Stimulated activated CD4-positive, alpha-beta T cell treated with anti-CD3 and anti-CD28 coated beads, TNF-alpha, amount 100 ng/mL, for 1 hour (primary cell): ENCODE measurements at places on chromosomes 16 and 17.

DNA sequence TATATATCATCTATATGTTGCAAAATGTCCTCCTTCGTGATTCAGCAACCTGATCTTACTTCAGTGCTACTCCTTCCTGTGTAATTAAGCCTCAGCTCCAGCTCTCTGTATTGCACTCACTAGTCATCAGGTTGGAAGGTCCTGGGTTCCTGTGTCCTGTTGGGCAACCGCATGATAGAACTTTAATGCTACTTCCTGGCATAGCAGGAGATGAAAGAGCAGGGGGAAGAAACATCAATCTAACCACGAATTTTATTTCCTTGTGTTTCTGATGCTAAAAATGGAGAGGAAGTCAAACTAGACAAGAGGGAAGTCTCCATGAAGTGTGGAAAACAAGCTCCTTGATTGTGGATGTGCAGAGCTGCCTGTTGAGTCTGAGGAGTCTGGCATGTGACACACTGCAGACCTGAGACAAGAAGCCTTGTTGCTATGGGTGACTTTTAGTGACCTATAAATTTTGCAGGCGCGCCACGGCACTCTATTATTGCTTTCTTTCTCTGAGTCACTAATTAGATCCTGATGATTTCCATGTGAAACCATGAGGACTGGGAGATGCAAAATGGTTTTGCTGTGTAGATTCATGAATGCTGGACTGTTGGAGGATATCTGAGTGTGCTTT lies 25.6 kb downstream of the IGSF6 start:
- no peak for DNase-seq

DNA sequence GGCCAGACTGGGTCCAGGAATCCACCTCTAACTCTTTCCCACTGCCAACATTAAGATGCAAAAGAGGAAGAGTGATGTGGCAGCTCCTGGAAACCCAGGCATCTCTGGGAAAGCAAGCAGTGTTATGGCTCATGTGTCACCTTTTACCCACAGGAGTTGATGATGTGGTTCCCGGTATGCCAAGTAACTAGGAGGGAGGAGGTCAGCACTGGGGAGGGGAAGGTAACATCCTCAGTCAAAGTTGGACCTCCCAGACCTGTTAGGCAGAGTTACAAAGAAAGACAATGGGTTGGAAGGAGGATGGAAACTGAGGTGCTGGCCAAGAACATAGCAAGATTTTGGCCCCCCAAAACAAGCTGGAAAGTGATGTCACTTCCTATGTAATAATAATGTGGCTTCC lies 11.4 kb downstream of the KRABD2 start:
- no peak for DNase-seq

- no peak for DNase-seq
Observed at GRCh38 chr16:66502020-66502913, 47.7 kb downstream of the TK2 start.

DNA sequence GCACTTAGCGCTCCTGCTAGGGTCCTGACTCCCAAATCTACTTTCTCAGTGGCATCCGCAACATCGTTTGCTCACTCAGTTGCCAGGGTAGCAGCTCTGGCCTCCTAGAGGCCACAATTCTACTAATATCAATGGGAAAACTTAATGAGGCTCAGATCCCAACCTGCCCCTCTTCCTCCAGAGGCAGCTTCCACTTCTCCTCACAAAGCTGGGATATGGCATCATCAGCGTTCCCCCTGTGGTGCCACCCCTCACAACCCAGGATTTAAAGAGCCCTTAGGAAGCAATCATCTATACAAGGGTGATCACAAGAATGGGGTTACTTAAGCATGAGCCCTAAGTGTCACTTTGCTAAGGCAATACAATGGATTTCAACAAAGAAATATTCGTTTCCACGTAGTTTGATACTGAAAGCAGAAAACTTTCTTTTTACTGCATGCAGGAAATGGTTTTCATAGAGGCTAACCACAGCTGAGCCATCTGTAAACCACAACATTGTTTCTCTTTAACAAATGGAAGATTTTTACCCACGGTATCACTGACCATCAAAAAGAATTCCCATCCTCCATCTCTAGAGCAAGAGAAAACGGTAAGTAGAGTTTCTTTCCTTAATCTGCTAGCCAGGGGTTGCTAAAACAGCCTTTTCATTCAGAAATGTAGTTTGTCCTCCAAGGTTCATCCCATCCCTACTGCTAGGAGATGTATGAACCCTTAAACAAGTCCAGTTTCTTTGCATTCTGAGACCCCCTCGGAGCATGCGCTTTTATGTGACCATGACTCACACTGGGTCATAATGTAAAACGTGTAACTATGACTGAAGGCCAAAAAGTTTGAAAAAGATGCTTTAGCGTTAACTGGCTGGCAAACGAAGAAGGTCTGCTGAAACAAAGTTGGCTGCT lies 68.3 kb upstream of the BCAR1 start:
- no peak for DNase-seq
